ENCODE measurements at places on chromosomes 1 and 21. TPM values are rescaled to one million over a fixed set of nuclear protein-coding genes. Genes with fewer than 3 reads are reported as not detected.

TNFRSF14 gene
- total RNA-seq: 109 TPM

NBPF6 gene
- not detected for total RNA-seq

PBXIP1 gene
- total RNA-seq: 110 TPM

CRNN gene
- total RNA-seq: not detected

FAM72C gene
- total RNA-seq: 1.7 TPM

SPRR5 gene
- total RNA-seq: not detected

MYCL gene
- 0.17 TPM for total RNA-seq

SFN gene
- 0.70 TPM for total RNA-seq

ACTN2 gene
- total RNA-seq: 0.09 TPM

RCOR3 gene
- 11.2 TPM for total RNA-seq

Data from dermis blood vessel endothelial cell (primary cell).